Stimulated activated CD4-positive, alpha-beta T cell treated with anti-CD3 and anti-CD28 coated beads, TNF-alpha, amount 100 ng/mL, for 48 hours (primary cell): ENCODE measurements at places on chromosomes 12 and 14.

GRCh38 chr14:22875003-22875747, 3.6 kb downstream of the LRP10 start:
- no peak for DNase-seq

- DNase-seq: no peak
These were observed 219.1 kb upstream of the C14orf180 start for GRCh38 chr14:104360501-104360900.

GRCh38 chr14:98907271-98907670, 364.7 kb downstream of the BCL11B start:
- no peak for DNase-seq

- DNase-seq: no peak
These were observed 23.4 kb downstream of the DDX47 start for GRCh38 chr12:12836571-12836970.
